ENCODE measurements at places on chromosomes 11 and 22.

DNA sequence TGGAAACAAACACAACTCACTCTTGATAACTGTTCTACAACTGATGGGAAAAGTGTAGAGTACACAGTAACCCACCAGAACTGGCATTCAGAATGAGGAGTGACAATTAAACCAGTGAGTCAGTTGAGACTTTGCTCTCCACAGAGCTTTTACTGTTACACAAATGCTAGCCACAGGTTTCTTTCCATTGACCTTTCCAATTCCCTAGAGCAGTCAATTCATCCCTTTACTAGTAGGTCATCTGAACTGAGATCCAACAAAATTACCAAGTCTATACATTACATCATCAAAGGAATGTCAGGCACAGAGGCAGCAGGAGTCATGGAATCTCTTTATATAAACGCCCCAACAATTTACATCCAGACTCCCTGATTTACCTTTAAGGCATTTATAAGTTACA is 65.9 kb downstream of the PHF21A start:
- no peak for DNase-seq

DNA sequence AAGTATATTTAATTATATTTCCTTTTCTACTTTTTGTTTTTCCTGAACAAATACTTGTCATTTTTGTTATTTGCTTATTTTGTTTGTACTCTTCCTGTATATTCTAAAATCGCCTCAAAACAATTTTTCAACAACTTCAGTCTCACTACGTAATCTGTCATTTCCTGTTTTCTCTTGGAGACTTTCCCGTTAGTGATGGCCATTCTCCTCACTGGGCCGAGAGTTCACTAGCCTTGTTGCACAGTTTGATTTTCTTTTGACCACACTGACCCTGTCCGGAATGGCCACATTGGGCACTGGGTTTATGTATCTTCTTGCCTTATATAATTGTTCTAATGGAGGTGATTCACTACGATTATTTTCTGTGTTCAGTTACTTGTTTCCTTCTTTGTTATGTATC is 726.1 kb downstream of the FAM181B start:
- DNase-seq: no peak

- no peak for DNase-seq
These were observed 61.8 kb upstream of the PRSS23 start for GRCh38 chr11:86738568-86738967.

DNA sequence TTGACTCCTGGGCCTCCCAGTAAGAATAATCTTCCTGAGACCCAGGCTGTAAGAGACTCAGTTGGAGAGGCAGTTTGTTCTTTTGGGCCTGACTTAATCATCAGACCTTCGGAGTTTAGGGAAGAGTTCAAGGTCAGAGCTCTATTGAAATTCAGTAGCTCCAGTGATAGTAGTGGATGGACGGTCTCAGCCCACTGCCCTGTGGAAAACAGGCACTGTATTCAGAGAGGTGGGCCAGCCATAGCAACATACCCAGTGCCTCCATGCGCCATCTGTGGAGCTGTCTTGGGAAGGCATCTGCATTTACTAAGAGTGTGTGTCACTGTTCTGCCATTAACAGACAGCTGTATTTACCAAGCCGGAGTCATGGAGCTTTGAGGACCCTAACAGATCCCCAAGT is 2.9 kb downstream of the SMARCB1 start:
- no peak for DNase-seq

GRCh38 chr11:114226356-114226755 is 69.8 kb upstream of the NNMT start:
- no peak for DNase-seq

- DNase-seq: peak; percentile 1
These were observed 61.6 kb upstream of the KCNQ1OT1 start for GRCh38 chr11:2761131-2762030.

GRCh38 chr11:65438257-65439151 is 15.9 kb downstream of the NEAT1 start:
- no peak for DNase-seq

DNA sequence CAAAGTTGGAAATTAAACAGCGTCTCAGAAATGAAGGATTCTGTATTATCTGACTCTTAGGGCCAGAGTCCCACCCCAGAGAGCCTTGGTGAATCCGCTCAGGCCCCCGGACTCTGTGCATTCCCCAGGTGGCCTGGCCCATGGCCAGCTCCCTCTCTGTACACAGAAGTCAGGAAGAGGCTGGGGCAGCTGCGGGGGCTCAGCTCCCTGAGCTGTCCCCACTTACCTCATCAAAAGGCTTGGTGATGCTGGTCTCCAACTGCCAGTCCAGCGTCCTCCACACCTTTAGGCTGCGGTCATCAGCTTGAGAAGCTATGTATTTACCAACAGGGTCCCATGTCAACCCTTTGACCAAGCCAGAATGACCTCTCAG is 35.0 kb downstream of the HIRA start:
- DNase-seq: no peak

DNA sequence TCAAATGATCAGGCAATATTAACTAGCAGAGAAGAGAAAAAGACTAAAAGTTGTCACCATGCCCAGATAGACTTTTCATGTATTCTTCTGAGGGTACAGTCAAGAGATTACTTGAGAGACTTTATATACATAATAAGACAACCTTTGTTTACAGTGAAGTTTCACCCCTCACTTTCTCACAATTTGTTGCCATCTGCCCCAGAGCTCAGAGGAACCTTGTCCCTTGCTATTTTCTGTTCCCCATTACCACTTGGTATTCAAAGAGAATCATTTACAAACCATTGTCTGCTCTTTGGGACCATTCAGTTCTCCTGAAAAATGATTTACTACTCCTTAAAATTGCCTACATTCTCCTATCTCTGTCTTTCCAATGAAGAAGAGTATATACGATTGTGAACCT is 544.6 kb downstream of the CNTN5 start:
- DNase-seq: no peak

DNA sequence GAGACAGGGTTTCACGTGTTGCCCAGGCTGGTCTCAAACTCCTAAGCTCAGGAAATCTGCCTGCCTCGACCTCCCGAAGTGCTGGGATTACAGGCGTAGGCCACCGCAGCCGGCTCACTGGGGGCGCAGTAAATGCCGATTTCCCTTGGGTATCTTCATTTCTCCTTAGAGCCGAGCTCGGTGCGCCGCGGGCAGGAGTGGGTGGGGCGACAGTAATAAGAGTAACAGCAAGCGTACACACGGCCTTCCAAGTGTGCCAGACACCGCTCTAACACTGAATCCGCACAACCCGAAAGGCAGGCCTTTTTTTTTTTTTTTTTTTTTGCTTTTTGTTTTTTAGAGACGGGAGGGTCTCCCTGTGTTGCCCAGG is 500 bp upstream of the ADSL start:
- DNase-seq: peak; percentile 73

DNA sequence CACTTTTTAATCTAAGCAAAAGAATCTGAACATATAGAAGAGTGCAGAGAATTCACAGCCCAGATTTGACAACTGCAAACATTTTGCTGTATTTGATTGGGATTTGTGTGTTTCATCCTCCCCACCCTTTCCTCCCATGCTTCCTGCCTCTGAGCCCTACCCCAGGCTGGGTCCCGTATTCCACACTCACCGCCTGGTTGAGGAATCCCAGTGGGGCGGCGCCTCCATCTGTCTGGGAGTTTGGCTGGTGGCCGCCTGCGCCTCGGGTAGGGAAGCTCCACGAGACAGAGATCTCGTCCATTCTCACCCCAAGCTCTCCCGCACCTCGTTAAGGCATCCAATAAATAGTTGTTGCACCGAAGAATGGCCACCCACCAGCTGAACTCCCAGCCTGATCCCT is 105.9 kb upstream of the SLC22A12 start:
- DNase-seq: no peak

GRCh38 chr11:130179396-130180306 is 20.1 kb downstream of the ST14 start:
- DNase-seq: no peak

DNA sequence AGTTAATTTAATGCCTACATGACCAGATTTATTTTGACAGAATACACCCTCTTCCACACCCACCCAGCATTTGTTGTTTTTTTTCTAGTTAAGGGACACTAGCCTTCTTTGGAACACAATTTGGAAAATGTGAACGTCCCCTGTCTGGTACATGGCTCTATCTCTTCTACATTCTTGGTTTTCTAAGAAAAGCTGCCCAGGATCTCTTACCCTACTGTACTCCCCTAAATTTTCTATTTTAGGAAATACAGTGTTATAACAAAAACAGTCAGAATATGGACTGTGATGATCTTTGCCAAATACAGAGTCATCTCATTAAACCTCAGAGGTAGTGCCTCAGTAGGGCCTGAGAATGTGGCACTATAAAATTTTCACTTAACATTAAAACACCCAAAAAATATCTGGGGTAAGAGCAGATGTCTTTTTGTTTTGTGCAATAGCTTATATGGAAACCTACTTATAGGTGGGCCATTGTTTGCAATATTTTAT is 93.1 kb upstream of the SPON1 start:
- DNase-seq: no peak

GRCh38 chr11:88555018-88555828 is 217.7 kb upstream of the CTSC start:
- DNase-seq: no peak

DNA sequence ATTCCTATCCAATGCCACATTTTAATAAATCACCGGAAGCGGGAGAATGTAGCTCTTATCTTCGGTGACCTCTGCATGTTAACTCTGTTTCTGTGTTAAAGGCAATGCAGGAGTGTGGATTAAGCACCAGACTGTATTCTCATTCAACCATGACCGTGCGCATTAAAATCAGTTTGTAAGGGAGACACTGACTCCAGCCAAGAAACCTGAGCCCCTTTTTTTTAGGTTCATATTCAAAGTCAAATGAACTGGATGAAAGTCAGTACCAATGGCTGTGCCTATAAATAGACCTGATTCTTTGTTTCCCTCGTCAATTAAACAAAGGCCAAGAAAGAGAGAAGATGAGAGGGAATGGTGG is 32.2 kb downstream of the C11orf91 start:
- no peak for DNase-seq

- DNase-seq: no peak
These were observed 17.8 kb downstream of the AP1B1 start for GRCh38 chr22:29370537-29370936.

GRCh38 chr22:37274380-37274862 is 7.9 kb upstream of the CYTH4 start:
- no peak for DNase-seq

- no peak for DNase-seq
These were observed 81.9 kb downstream of the UVRAG start for GRCh38 chr11:75896843-75897419.

- no peak for DNase-seq
These were observed 52.2 kb downstream of the C11orf58 start for GRCh38 chr11:16790486-16791190.

- DNase-seq: no peak
These were observed 23.8 kb upstream of the IGSF22 start for GRCh38 chr11:18749681-18750319.

DNA sequence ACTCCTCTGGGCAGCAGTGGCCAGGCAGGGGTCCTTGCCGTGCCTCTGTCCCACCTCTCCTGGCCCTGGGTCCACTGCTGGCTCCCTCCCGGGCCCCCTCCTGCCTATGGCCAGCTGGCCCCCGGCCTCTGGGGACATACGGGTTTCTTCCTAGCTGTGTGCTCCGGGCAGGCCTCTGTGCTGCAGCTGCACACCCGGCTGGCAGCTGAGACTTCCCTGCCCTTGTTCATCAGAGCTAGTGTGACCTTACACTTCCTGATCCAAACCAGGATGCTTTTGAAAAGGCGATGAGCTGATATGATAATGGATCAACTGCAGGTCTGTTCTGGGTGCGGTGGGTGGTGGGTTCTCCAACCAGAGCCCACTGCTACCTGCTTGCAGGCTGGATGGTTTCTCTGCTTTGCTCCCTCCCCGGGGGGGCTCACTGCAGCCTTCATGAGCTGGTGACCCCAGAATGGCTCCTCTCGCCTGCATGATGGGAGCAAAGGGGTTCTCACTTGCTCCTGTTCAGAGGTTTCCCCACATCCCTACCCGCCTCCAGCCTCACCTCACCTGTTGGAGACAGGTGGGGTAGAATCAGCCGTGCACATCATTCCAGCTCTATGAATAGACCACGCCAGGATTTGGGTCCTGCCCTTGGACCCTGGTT is 13.3 kb downstream of the B3GAT1 start:
- no peak for DNase-seq

DNA sequence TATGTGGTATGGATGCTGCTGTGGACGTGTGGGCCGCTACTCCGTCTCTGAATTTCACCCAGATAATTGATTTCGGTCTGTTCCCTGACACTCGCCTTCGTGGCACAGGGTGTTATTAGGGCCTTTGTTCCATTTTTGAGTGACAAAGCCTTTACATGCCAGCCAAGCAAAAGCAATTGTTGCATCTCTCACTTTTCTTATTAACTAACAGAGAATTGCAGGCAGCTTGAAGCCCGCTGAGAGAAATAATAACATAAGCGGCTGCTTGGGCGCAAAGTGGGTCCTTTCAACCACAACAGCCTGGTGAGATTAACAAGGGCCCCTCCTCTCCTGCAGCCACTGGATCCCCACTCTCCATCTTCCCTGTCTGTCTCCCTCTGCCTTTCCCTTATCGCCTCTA is 449.4 kb downstream of the NTM start:
- no peak for DNase-seq

- DNase-seq: no peak
These were observed 6.5 kb downstream of the EXPH5 start for GRCh38 chr11:108587109-108587508.

DNA sequence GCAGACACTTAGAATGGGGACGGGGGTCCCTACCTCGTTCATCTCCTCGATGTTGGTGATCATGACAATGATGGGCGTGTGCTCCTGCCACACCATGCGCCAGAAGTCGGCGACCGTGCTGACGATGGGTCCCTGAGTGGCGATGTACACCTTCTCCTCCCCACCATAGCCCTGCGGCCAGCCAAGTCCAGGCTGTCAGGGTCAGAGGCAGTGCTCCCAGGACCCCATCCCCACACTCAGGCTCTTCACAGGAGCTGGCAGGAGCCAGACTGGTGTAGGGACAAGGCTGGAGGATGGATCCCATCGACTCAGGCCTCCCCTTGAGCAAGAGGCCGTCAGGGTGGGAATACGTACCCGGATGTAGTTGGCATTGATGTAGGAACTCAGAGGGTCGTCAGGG is 7.2 kb upstream of the IGSF22 start:
- DNase-seq: no peak

GRCh38 chr11:66589996-66590675 is 2.7 kb downstream of the CCDC87 start:
- no peak for DNase-seq

DNA sequence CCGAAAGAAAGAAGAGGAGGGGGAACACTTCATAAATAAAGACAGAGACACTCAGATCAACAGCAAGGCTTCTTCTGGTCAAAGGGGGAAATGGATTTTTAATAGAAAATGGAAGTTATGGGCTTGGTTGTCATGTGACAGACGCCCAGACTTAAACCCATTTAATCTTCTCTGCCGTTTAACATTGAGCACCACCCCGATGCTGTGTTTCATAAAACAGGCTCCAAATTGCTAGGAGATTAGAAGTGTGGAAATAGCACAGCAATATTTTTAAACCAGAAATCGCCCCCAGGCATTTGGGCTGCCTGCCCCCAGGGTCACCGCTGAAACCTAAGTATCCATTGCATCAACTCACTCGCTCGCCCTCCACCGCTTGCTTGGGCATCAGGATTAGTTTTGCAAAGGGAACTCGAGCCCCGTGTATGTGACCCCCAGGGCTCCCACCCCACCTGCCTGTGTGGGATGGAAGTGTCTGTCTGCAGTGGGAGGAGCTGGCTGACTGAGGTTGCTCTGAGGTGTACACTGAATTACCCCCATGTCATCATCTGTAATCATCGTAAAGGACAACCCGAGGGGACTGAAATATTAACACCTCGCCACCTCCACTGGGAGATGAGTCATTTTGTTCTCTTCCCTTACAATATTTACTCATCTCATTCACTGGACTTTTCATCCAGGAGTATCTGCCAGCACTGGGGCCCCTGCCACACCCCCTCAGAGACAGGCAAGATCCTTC is 10.7 kb downstream of the DSCAML1 start:
- DNase-seq: no peak

All from activated CD4-positive, alpha-beta memory T cell treated with anti-CD3 and anti-CD28 coated beads for 36 hours (primary cell).